ENCODE measurements at places on chromosomes 7 and 10.
A peak's percentile ranks its signal among the peaks of the same experiment; 100 is the strongest.

GRCh38 chr10:35262436-35262835 lies 73.9 kb upstream of the CCNY start:
- no peak for DNase-seq
- H3K4me1 ChIP-seq: no peaks in the 10 kb centered on the region
- H3K27ac ChIP-seq: no peak overlapping the region
- H3K4me3 ChIP-seq: no peak overlapping the region
- H3K27me3 ChIP-seq: no peaks in the 10 kb centered on the region

GRCh38 chr10:127356360-127356759 lies 160.0 kb upstream of the INSYN2A start:
- H3K27me3 ChIP-seq: no peaks in the 10 kb centered on the region
- no peak overlapping the region for H3K27ac ChIP-seq
- no peaks in the 10 kb centered on the region for H3K36me3 ChIP-seq
- H3K4me1 ChIP-seq: no peaks in the 10 kb centered on the region
- no peak for DNase-seq

- H3K27ac ChIP-seq: no peak overlapping the region
- no peaks in the 10 kb centered on the region for H3K36me3 ChIP-seq
- H3K27me3 ChIP-seq: peaks cover 9% of the 10 kb centered on the region
- H3K4me1 ChIP-seq: peaks cover 4% of the 10 kb centered on the region
Observed at GRCh38 chr10:789831-790701, 100.6 kb upstream of the DIP2C start.

DNA sequence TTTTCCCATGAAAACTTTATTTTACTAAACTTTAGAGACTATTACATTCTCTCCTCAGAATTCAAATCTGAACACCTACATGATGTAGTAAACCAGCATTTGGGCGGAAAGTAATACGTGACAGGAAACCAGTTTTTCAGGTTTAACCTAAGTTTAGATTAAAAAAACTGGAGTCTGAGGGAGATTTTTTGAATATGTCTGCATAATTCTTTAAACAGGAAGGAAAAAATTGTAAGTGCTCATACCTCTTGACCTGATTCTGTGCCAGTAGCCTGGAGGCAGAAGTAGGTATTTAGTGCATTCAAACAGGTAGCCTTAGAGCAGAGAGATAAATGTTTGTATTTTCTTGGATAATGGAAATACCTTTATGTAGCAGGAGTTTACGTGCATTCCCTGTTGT lies 224.3 kb downstream of the MDFIC start:
- no peak for DNase-seq
- no peaks in the 10 kb centered on the region for H3K36me3 ChIP-seq
- H3K27me3 ChIP-seq: no peaks in the 10 kb centered on the region
- no peaks in the 10 kb centered on the region for H3K4me1 ChIP-seq
- no peak overlapping the region for H3K27ac ChIP-seq
- H3K4me3 ChIP-seq: no peak overlapping the region

DNA sequence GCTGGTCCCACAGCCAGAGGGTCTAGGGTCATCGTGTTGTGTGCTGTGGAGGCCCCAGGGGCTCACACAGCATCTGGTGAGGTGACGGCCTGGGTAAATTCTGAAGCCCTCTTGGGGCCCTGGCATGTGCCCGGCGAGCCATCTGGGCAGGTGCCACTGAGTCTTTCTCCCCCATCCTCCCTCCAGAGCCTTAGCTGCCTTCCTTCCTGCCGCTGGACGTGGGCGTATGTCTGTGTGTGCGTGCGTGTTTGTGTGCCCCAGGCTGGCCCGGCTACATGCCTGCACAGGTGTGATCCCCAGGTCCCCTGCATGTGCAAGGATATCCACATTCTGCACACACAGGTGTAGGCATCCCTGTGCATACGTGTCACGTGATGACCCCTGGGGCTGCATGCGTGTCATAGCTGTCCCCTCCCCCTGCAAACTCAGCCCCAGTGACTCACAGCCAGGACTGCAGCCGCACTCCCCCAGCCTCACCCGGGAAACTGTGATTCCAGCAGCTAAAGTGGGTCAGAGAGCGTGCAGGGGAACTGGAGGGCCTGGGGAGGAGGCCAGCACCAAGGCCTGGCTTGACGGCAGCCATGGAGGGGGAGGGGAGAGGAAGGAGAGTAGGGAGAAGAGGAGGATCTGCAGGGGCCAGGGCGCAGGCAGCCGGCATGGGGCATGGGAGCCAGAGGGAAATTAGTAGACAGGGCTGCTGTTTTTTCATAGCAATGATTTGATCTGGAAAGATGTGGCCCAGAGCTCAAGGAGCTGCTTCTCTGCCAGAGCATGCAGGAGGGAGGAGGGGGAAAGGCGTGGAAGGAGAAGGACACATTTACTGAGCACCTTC lies 46.4 kb downstream of the ELFN1 start:
- no peaks in the 10 kb centered on the region for H3K27me3 ChIP-seq
- H3K27ac ChIP-seq: no peak overlapping the region

- no peak for DNase-seq
- H3K27me3 ChIP-seq: no peaks in the 10 kb centered on the region
- peaks cover 15% of the 10 kb centered on the region for H3K4me1 ChIP-seq
Observed at GRCh38 chr10:95273393-95274312, 17.1 kb downstream of the PDLIM1 start.

GRCh38 chr10:55001422-55001821 lies 200.4 kb upstream of the PCDH15 start:
- no peak for DNase-seq
- no peaks in the 10 kb centered on the region for H3K27me3 ChIP-seq
- no peaks in the 10 kb centered on the region for H3K36me3 ChIP-seq
- H3K27ac ChIP-seq: no peak overlapping the region
- H3K4me1 ChIP-seq: no peaks in the 10 kb centered on the region

DNA sequence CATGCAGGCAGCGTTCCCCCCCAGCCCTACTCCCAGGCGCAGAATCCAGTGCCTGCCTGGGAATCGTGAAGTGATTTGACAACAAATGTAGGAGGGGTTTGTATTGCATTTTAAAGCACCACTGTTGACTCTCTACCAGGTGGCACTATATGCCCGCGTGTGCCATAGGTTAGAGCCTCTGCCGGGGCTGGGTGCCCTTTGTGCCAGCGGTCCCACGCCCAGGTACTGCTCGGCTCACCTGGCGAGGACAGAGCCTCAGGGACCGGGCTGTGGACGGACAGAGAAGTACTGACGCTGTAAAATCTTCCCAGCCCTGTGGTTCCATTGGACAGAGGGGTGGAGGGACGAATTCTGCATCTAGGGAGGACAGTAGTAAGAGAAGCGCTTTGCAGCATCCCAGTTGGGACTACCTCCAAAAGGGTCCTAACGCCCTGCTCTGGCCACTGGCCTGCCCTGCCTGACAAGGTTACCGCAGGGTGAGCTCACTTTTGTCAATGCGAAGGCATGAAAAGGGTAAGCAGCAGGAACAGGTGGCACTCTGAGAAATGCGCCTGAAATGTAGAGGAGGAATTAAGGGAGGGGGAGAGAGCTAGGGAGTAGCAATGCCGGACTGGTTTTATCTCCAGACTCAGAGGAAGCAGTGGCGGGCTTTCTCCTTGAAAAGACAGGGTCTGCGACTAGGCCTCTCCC lies 788 bp upstream of the CACNA2D1 start:
- peaks cover 7% of the 10 kb centered on the region for H3K4me1 ChIP-seq
- peak overlapping the region; percentile 67 for H3K4me3 ChIP-seq
- no peaks in the 10 kb centered on the region for H3K27me3 ChIP-seq
- H3K36me3 ChIP-seq: no peaks in the 10 kb centered on the region
- no peak for DNase-seq

DNA sequence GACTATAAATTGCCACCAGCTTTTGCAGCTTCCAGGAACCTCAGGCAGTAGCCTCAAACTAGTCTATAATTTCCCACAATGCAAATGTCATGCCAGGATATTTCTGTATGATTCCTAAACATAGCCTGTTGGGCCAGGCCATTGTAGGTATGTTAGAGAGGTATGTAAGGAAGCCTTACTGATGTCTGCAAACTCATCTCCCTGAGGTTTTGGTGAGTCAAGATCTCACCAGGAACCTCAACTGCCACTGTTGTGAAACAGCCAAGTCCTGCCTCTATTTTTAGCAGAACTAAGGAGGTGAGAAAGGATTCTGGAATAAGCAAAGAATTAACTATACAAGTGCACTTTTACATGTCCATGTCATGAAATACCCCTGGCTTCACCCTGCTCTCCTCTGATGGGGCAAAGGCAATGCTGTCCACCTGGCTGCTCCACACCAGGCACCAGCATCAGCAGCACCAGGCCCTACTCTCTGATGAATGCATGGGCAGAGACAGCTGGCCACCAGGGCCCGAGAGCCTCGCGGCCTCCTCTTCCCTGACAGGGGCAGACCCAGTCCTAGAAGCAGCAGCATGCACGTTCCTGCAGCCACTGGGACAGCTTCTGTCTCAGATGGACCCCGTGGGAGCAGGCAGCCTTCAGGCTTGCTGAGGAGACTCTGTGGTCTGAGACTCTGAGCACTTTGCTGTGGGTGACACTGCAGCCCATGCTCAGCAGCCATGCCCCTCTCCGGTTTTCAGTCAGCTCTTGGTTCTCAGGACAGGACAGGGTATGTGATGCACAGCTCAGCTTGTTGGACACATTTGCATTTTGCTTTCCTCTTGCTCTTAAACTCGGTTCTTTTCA lies 147.3 kb downstream of the ZMYND11 start:
- DNase-seq: no peak
- H3K4me3 ChIP-seq: no peak overlapping the region

DNA sequence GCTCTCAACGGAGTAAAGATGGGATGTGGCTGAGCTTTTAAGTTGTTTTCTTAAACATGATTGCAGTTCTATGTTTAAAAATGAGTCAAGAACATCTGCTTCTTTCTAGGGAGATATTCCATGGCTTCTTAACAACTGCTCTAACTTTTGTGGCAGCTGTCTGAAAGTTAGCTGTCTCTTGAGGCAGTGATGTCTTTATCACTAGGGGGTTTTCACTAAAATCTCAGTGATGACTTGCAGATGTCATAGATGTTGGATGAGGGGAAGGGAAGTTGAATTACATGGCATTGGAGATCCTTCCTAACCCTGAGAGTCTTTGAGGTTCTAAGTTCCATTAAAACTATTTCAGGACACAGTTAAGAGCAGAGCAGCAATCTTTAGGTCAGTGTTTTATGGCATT lies 43.5 kb downstream of the PRKG1 start:
- no peak overlapping the region for H3K4me3 ChIP-seq
- no peaks in the 10 kb centered on the region for H3K4me1 ChIP-seq
- DNase-seq: no peak
- no peaks in the 10 kb centered on the region for H3K36me3 ChIP-seq
- no peaks in the 10 kb centered on the region for H3K27me3 ChIP-seq
- H3K27ac ChIP-seq: no peak overlapping the region

DNA sequence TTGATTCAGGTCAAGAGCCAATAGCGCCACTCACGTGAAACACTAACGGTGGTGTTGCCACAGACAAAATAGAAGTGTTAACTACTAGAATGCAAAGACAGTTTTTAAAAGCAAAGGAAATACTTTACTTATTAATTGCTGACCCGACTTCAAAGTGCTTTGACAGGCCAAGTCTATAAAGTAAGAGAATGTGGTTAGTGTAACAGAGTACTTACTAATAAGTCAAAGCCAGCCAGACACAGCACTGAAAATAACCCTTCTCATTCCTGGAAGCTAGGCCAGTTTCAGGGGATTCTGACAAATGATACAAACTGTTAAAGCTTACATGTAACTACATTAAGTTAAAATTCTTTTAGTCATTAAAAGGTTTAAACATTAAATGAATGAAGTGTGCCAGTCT lies 50.3 kb downstream of the ENO4 start:
- H3K27ac ChIP-seq: no peak overlapping the region
- H3K27me3 ChIP-seq: no peaks in the 10 kb centered on the region
- DNase-seq: no peak
- H3K36me3 ChIP-seq: no peaks in the 10 kb centered on the region

GRCh38 chr10:69278446-69278963 lies at the start of gene HK1:
Gene HK1 (plus strand): TSS chr10:69278496.
- H3K4me1 ChIP-seq: no peaks in the 10 kb centered on the region
- H3K27ac ChIP-seq: no peak within 1 kb of the TSS
- H3K36me3 ChIP-seq: no peaks in the 10 kb centered on the region

- peak overlapping the region; percentile 26 for H3K4me3 ChIP-seq
- H3K27me3 ChIP-seq: peaks cover 50% of the 10 kb centered on the region
- peak; percentile 72 for DNase-seq
- H3K27ac ChIP-seq: no peak overlapping the region
- no peaks in the 10 kb centered on the region for H3K36me3 ChIP-seq
Observed at GRCh38 chr7:153887749-153888569, 164.2 kb upstream of the DPP6 start.

GRCh38 chr10:86785037-86785436 lies 28.6 kb downstream of the BMPR1A start:
- DNase-seq: no peak
- H3K4me1 ChIP-seq: peaks cover 9% of the 10 kb centered on the region
- no peaks in the 10 kb centered on the region for H3K36me3 ChIP-seq
- no peak overlapping the region for H3K4me3 ChIP-seq
- no peaks in the 10 kb centered on the region for H3K27me3 ChIP-seq

Data from H1 (cell line).